B cell (primary cell): ENCODE measurements at places on chromosomes 5 and 9.

DNA sequence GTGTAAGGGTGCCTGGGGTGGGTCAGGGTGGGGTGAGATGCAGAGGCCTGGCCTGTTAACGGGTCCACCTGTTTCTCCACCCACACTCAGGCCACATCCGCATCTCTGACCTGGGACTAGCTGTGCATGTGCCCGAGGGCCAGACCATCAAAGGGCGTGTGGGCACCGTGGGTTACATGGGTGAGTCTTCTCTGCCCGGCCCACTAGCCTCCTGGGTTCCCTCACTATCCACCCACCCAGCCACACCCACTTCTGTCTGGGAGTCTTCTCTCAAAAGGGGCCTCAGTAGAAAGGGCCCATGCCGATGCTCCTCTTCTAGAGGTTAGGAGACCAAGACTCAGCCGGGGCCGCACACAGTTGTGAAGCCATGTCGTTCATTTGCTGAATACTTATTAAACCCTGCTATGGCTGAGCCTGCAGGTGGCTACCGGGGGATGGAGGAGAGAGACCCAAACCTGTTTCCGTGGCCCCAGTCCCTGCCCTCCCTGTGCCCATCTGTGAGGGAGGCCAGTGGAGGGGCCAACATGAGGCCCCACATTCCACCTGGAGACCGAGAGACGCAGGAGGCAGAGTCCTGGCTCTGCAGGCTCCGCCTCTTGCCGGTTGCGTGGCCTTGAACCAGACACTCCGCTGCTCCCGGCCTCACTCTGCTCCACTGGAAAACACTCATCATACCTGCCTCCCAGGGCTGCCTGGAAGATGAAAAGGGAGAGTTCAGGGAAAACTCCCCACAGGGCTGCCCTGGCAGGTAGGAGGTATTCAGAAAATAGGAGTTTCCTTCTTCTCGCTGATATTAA is 8.7 kb downstream of the GRK6 start:
- peaks cover 4% of the 10 kb centered on the region for H3K36me3 ChIP-seq
- H3K27me3 ChIP-seq: no peaks in the 10 kb centered on the region
- H3K4me3 ChIP-seq: no peak overlapping the region
- peaks cover 33% of the 10 kb centered on the region for H3K4me1 ChIP-seq
- DNase-seq: no peak

- no peak overlapping the region for H3K4me3 ChIP-seq
- peaks cover 72% of the 10 kb centered on the region for H3K4me1 ChIP-seq
- H3K27me3 ChIP-seq: no peaks in the 10 kb centered on the region
- DNase-seq: no peak
- H3K36me3 ChIP-seq: peaks cover 9% of the 10 kb centered on the region
Observed at GRCh38 chr5:134125039-134126015, 10.8 kb downstream of the TCF7 start.

DNA sequence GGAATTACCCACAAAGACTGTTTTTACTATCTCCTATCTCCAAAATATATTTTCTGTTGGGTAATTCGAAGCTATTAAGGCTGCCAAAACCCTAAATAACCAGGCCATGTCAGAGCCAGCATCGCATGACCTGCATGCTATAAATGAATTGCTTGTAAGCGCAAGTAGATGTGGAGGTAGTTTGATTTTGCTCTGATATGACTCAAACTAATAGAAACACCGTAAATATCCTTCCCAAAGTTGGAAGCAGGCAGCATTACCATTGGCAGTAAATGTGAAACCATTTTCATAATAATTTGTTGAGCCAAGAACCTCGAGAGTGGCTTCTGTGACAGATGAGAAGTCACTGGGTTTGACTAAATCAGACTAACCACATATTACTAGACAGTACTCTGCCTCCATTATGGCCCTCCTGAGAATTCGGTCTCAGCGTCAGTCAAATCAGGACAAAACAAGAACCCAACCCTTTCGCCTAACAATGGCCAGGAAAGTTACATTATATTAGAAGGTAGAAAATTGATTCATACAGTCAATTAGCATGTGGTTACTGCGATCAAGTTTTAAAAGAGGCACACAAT is 289.8 kb downstream of the SPOCK1 start:
- H3K27ac ChIP-seq: no peak overlapping the region
- H3K4me3 ChIP-seq: no peak overlapping the region

GRCh38 chr5:108061941-108062340 is 320.0 kb downstream of the FBXL17 start:
- no peaks in the 10 kb centered on the region for H3K27me3 ChIP-seq
- H3K36me3 ChIP-seq: no peaks in the 10 kb centered on the region
- no peak overlapping the region for H3K4me3 ChIP-seq
- no peak for DNase-seq

DNA sequence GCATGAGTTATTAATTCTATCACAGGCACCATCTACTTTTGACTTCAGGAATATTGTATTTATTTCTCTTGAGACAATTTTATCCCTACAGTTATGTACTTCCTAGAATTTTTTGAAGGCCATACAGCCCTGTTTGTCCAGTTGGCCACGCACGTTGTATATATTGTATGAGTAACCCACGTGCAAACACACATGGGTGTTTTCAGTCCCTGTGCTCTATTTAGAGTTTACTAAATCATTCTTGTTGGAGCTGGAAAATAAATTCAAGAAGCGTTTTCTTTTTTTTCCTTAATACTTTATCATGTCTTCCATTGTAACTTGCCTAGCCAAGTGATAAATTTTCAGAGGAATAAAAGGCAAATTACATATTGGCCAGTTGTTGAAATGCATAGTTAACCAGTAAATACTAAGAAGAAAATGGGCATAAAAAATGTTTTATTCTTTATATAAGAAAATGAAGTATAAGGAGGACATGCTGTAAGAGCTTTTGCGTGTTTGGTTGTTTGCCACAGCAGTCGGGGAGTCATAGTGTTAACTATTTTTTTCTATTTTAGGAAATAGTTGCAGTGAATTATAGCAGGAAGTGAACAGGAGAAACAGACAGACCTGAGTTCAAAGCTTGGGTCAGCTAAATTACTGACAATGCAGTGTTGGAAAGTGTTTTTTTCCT is 86.4 kb upstream of the MINAR2 start:
- no peaks in the 10 kb centered on the region for H3K36me3 ChIP-seq
- H3K4me1 ChIP-seq: no peaks in the 10 kb centered on the region
- DNase-seq: no peak
- no peak overlapping the region for H3K27ac ChIP-seq
- H3K27me3 ChIP-seq: no peaks in the 10 kb centered on the region
- no peak overlapping the region for H3K4me3 ChIP-seq

DNA sequence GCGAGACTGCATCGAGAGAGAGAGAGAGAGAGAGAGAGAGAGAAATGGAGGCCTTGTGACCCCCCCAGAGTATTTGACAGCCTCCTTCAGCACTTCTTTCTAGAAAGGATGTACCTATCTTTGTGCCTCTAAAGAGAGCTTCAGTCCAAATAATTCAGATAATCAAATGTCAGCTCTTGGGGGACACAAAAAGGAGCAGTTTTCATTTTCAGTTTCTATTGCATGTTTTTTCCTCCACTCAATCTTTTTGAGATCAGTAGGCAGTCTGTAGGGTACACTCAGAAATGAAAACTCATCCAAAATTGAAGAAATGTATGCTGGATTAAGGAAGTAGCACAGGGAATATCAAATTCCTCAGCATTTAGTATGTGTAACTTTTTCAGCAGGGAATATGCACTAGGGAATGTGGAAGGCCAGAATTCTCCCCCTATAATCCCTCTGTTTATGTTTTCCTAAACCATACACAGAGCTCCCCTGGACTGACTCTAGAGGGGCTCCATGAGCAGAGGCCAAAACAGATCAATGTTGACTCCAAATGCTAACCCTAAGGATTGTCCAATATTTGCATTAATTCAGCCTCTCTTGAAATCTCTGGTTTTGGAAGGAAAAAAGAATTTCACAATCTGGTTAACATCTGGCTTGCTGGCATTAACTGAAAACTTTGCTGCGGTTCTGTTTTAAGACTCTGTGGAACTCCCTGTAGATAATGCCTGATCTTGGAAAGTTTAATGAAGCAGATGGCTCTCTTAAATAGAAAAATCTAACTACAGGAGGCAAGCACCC is 250.1 kb downstream of the CEMIP2 start:
- H3K4me3 ChIP-seq: no peak overlapping the region
- H3K4me1 ChIP-seq: no peaks in the 10 kb centered on the region
- H3K27ac ChIP-seq: no peak overlapping the region
- H3K36me3 ChIP-seq: no peaks in the 10 kb centered on the region
- H3K27me3 ChIP-seq: no peaks in the 10 kb centered on the region

- H3K36me3 ChIP-seq: no peaks in the 10 kb centered on the region
- no peak overlapping the region for H3K4me3 ChIP-seq
- no peaks in the 10 kb centered on the region for H3K4me1 ChIP-seq
- DNase-seq: no peak
Observed at GRCh38 chr9:76358628-76359280, 35.5 kb downstream of the RFK start.

- H3K27ac ChIP-seq: no peak overlapping the region
- no peak for DNase-seq
- no peaks in the 10 kb centered on the region for H3K4me1 ChIP-seq
- no peaks in the 10 kb centered on the region for H3K36me3 ChIP-seq
- H3K27me3 ChIP-seq: no peaks in the 10 kb centered on the region
Observed at GRCh38 chr9:118439441-118439840, 735.2 kb downstream of the TLR4 start.

GRCh38 chr5:75862872-75863271 is 145.6 kb upstream of the POC5 start:
- no peak for DNase-seq
- H3K4me1 ChIP-seq: no peaks in the 10 kb centered on the region
- H3K27ac ChIP-seq: no peak overlapping the region
- no peaks in the 10 kb centered on the region for H3K36me3 ChIP-seq

- no peaks in the 10 kb centered on the region for H3K27me3 ChIP-seq
- peaks cover 9% of the 10 kb centered on the region for H3K4me1 ChIP-seq
- DNase-seq: no peak
- H3K4me3 ChIP-seq: no peak overlapping the region
- H3K27ac ChIP-seq: no peak overlapping the region
Observed at GRCh38 chr5:134245101-134245604, 19.3 kb upstream of the PPP2CA start.

GRCh38 chr5:172953776-172954675 is 5.2 kb upstream of the RPL26L1 start:
- H3K4me1 ChIP-seq: peaks cover 6% of the 10 kb centered on the region
- no peak for DNase-seq
- H3K27ac ChIP-seq: no peak overlapping the region
- peaks cover 18% of the 10 kb centered on the region for H3K36me3 ChIP-seq
- H3K27me3 ChIP-seq: no peaks in the 10 kb centered on the region

DNA sequence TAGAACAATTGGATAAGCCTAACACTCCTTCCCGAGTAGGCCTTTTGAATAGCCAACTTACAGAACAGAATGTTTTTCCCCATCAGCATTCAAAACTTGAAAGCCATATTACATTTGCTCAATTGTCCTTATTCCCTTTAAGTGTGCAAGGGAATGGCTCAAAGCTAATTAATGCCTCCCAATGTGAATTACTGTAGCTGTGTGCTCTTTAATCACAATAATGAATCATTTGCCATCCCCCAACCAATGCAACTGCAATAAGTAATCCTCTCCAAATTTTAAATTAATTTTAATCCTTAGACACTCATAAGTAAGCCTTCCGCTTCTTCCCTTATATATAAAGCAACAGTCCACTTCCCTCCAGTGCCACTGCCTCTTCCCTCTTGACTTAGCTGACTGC is 115.9 kb downstream of the DROSHA start:
- peaks cover 4% of the 10 kb centered on the region for H3K36me3 ChIP-seq
- H3K4me1 ChIP-seq: no peaks in the 10 kb centered on the region
- H3K4me3 ChIP-seq: no peak overlapping the region
- DNase-seq: no peak
- H3K27me3 ChIP-seq: no peaks in the 10 kb centered on the region

GRCh38 chr5:161421067-161421466 is 125.5 kb downstream of the GABRB2 start:
- DNase-seq: no peak
- no peak overlapping the region for H3K27ac ChIP-seq
- H3K27me3 ChIP-seq: no peaks in the 10 kb centered on the region
- no peaks in the 10 kb centered on the region for H3K4me1 ChIP-seq
- no peak overlapping the region for H3K4me3 ChIP-seq
- H3K36me3 ChIP-seq: no peaks in the 10 kb centered on the region

DNA sequence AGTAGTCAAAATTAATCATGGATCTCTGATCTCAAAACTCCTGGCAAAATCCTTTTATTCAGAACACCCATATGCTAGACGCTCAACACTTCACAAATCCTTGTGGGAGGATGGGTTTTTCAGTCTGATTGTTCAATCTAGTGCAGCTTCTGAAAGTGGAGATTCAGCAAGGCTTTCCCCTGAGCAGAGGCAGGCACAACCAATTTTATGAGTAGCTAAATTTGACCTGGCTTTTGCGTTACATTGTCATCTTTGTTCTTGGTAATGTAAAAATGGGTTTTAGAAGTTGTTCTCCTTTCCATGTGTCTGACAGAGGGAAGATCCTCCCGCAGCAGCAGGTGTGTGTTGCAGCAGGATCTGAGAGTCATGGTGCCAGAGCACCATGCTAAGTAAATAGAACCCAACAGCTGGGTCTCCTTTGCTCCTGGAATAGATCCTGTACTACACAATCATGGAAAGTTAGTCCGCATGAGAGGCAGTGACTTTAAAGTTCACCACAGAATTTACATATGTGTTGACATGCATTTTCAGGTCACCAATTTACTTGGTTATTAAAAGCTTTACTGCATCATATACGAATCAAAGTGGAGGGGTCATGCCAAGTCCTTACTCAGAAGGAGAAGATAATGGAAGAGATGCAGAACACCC is 70.1 kb upstream of the MEF2C start:
- H3K27ac ChIP-seq: no peak overlapping the region
- no peaks in the 10 kb centered on the region for H3K36me3 ChIP-seq
- no peaks in the 10 kb centered on the region for H3K27me3 ChIP-seq
- H3K4me1 ChIP-seq: peaks cover 7% of the 10 kb centered on the region
- no peak overlapping the region for H3K4me3 ChIP-seq

GRCh38 chr9:133189826-133190225 is 19.2 kb downstream of the OBP2B start:
- H3K4me1 ChIP-seq: peaks cover 8% of the 10 kb centered on the region
- no peaks in the 10 kb centered on the region for H3K36me3 ChIP-seq
- H3K4me3 ChIP-seq: no peak overlapping the region
- no peak overlapping the region for H3K27ac ChIP-seq
- H3K27me3 ChIP-seq: peaks cover 7% of the 10 kb centered on the region
- no peak for DNase-seq

GRCh38 chr9:99753436-99753835 is 68.2 kb upstream of the NR4A3 start:
- no peaks in the 10 kb centered on the region for H3K36me3 ChIP-seq
- no peak for DNase-seq
- H3K27ac ChIP-seq: no peak overlapping the region
- no peaks in the 10 kb centered on the region for H3K27me3 ChIP-seq

- no peak for DNase-seq
- no peak overlapping the region for H3K27ac ChIP-seq
Observed at GRCh38 chr5:108084105-108084504, 297.8 kb downstream of the FBXL17 start.

- H3K4me3 ChIP-seq: no peak overlapping the region
- H3K4me1 ChIP-seq: no peaks in the 10 kb centered on the region
- DNase-seq: no peak
- no peak overlapping the region for H3K27ac ChIP-seq
Observed at GRCh38 chr5:72488756-72489155, 18.5 kb downstream of the ZNF366 start.
